ENCODE measurements at places on chromosomes 1 and 21.

DNA sequence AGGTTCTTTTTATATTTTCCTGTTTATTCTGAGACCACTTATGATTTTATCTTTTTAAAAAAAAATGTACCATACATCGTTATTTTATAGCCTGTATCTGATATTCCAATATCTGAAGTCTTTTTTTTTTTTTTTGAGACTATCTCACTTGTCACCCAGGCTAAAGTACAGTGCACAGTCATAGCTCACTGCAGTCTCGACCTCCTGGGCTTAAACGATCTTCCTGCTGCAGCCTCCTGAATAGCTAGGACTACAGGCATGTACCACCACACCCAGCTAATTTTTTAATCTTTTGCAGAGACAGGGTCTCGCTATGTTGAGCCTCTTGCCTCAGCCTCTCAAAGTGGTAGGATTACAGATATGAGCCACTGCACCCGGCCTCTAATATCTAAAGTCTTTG is 25.1 kb downstream of the BCAR3 start:
- H3K4me1 ChIP-seq, result no peaks in the 10 kb centered on the region
- no peak overlapping the region for H3K27ac ChIP-seq
- H3K4me3 ChIP-seq, result no peak overlapping the region
- H3K27me3 ChIP-seq, result no peaks in the 10 kb centered on the region
- no peaks in the 10 kb centered on the region for H3K36me3 ChIP-seq

- peak overlapping the region; percentile 50 for H3K27ac ChIP-seq
- no peaks in the 10 kb centered on the region for H3K27me3 ChIP-seq
- DNase-seq, result peak; percentile 73
- H3K4me3 ChIP-seq, result peak overlapping the region; percentile 93
These were observed 81.1 kb upstream of the AK4 start for GRCh38 chr1:65066766-65067490.

DNA sequence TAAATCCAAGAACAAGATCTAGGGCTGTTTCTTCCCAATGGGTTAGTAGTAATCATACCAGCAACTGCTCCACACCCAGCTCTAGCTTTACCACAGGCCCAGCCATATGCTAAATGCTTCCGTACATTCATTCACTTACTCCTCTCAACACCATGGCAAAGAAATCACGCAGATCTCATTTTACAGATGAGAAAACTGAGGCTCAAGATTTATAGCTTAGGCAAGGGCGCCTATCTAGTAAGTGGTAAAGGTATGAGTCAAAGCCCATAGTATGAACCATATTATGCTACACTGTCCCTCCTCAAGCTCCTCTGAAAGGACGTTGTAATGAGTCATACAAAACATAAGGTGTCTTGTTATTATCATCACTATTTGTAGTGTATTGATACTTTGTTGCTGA is 82.2 kb downstream of the NIBAN1 start:
- H3K27me3 ChIP-seq, result no peaks in the 10 kb centered on the region
- H3K36me3 ChIP-seq, result no peaks in the 10 kb centered on the region
- no peak for DNase-seq
- H3K27ac ChIP-seq, result no peak overlapping the region
- no peaks in the 10 kb centered on the region for H3K4me1 ChIP-seq

DNA sequence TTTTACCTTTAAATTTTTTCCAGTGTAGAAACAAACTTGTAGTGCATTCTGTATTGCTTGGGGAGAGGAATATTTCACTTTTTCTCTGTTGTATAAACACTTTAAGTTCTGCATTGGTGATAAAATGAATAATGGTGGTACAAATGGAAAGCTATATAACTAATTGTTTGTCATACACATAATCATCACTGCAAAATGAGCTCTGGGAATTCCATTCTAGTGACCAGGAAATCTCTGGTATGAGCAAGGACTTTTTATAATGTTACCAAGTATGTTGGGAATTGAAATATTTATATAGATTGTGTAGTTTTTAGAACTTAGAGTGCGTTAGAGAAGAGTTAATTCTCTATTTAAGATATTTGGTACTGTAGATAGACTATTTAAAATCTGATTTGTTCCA is 5.0 kb upstream of the FMN2 start:
- DNase-seq, result no peak
- H3K27ac ChIP-seq, result no peak overlapping the region
- H3K4me1 ChIP-seq, result peaks cover 4% of the 10 kb centered on the region
- H3K27me3 ChIP-seq, result peaks cover 11% of the 10 kb centered on the region
- no peaks in the 10 kb centered on the region for H3K36me3 ChIP-seq
- H3K4me3 ChIP-seq, result no peak overlapping the region

GRCh38 chr1:182237329-182237728 is 154.3 kb downstream of the GLUL start:
- no peak overlapping the region for H3K27ac ChIP-seq
- H3K4me3 ChIP-seq, result no peak overlapping the region
- DNase-seq, result no peak
- H3K27me3 ChIP-seq, result no peaks in the 10 kb centered on the region
- H3K4me1 ChIP-seq, result peaks cover 14% of the 10 kb centered on the region

DNA sequence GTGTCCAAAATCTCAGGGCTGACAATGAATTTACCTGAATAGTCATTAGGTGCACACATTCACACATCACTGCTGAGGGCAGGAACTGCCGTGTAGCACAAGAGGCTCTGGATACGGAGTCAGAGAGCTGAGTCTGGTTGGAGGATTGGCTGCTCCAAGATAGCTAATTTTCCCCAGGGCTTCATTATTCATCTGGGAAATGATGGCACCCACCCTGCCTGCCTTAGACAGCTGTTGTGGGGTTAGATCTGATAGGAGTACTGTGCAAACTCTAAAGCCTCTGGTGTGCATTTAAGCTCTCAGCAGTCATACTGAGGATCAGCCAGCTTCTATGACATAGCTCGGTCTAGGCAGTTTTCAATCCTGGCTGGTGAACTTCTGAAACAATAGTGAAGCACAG is 67.0 kb downstream of the LMX1A start:
- no peaks in the 10 kb centered on the region for H3K27me3 ChIP-seq
- no peak for DNase-seq
- H3K27ac ChIP-seq, result no peak overlapping the region
- no peaks in the 10 kb centered on the region for H3K36me3 ChIP-seq
- no peak overlapping the region for H3K4me3 ChIP-seq

- no peak overlapping the region for H3K4me3 ChIP-seq
- no peaks in the 10 kb centered on the region for H3K4me1 ChIP-seq
- H3K27me3 ChIP-seq, result no peaks in the 10 kb centered on the region
- no peaks in the 10 kb centered on the region for H3K36me3 ChIP-seq
- DNase-seq, result no peak
These were observed 68.7 kb downstream of the MAP10 start for GRCh38 chr1:232873931-232874330.

- no peak for DNase-seq
- no peaks in the 10 kb centered on the region for H3K36me3 ChIP-seq
- no peak overlapping the region for H3K4me3 ChIP-seq
These were observed 174.1 kb downstream of the ACTL8 start for GRCh38 chr1:17929224-17929623.

DNA sequence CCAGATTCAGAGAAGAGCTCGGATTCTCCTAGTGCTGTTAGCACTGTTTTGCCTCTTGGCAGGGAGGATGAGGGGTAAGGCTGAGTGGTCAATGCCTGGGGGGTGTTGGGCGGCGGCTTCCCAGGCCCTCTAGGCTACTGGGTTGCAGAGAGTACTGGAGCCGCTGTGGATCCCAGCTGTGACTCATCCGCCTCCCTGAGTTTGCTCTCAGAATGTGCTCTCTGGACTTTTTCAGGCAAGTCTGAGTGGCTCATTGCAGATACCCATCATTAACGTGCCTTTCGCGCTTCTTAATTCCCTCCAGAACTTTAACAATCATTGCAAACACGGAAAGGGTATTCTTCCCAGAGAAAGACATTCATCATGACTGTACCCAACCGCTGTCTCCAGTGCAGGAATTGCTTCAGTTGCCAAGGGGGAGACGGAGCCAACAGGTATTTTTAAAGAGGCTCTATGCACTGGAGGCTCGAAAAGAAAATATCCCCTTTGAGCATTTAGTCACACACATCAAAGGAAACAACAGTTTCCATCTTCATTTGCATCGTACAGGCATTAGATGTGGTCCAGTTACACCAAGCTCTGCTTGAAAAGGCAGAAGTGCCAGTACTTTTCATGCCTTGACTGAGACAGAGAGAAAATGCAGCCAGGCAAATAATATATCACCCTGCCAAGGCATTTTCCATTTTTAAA is 14.4 kb upstream of the CAMTA1 start:
- H3K4me3 ChIP-seq, result no peak overlapping the region
- no peaks in the 10 kb centered on the region for H3K36me3 ChIP-seq
- no peaks in the 10 kb centered on the region for H3K4me1 ChIP-seq
- no peaks in the 10 kb centered on the region for H3K27me3 ChIP-seq

GRCh38 chr1:22245726-22246125 is 102.8 kb upstream of the WNT4 start:
- H3K4me3 ChIP-seq, result no peak overlapping the region
- no peak for DNase-seq
- no peak overlapping the region for H3K27ac ChIP-seq
- H3K27me3 ChIP-seq, result peaks cover 22% of the 10 kb centered on the region
- no peaks in the 10 kb centered on the region for H3K4me1 ChIP-seq
- no peaks in the 10 kb centered on the region for H3K36me3 ChIP-seq

GRCh38 chr1:56904663-56905397 is 50.2 kb downstream of the C8A start:
- DNase-seq, result no peak
- H3K36me3 ChIP-seq, result no peaks in the 10 kb centered on the region
- no peaks in the 10 kb centered on the region for H3K27me3 ChIP-seq
- H3K27ac ChIP-seq, result no peak overlapping the region

GRCh38 chr1:62346886-62347285 is 27.7 kb upstream of the KANK4 start:
- no peaks in the 10 kb centered on the region for H3K27me3 ChIP-seq
- no peak overlapping the region for H3K4me3 ChIP-seq
- DNase-seq, result no peak
- no peak overlapping the region for H3K27ac ChIP-seq

GRCh38 chr1:19921310-19921709 is 2.1 kb downstream of the PLA2G2E start:
- no peak for DNase-seq
- no peaks in the 10 kb centered on the region for H3K27me3 ChIP-seq
- no peaks in the 10 kb centered on the region for H3K36me3 ChIP-seq
- no peaks in the 10 kb centered on the region for H3K4me1 ChIP-seq

- H3K4me1 ChIP-seq, result peaks cover 37% of the 10 kb centered on the region
- no peak overlapping the region for H3K4me3 ChIP-seq
- H3K27ac ChIP-seq, result no peak overlapping the region
- H3K36me3 ChIP-seq, result no peaks in the 10 kb centered on the region
These were observed 185.5 kb downstream of the ZNF281 start for GRCh38 chr1:200224315-200224714.

DNA sequence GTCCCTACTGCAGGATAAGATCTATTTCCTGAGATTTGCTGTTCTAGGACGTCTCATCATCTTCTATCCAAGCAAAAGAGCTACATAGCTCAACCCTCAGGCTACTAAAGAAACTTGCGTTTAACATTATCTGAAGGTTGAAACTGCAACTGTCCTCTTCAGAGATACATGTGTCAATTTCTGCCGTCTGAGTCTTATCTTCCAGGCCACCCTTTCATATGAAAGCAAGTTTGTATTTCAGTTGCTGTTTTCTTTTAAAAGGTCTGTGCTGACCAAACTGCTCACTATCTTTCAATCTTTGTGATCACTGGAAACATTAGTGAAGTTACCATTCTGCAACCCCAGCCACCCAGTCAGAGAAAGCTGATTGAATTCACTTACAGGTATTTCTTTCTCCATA is 108.6 kb upstream of the RAB3GAP2 start:
- H3K36me3 ChIP-seq, result no peaks in the 10 kb centered on the region
- no peaks in the 10 kb centered on the region for H3K27me3 ChIP-seq
- H3K4me1 ChIP-seq, result no peaks in the 10 kb centered on the region

DNA sequence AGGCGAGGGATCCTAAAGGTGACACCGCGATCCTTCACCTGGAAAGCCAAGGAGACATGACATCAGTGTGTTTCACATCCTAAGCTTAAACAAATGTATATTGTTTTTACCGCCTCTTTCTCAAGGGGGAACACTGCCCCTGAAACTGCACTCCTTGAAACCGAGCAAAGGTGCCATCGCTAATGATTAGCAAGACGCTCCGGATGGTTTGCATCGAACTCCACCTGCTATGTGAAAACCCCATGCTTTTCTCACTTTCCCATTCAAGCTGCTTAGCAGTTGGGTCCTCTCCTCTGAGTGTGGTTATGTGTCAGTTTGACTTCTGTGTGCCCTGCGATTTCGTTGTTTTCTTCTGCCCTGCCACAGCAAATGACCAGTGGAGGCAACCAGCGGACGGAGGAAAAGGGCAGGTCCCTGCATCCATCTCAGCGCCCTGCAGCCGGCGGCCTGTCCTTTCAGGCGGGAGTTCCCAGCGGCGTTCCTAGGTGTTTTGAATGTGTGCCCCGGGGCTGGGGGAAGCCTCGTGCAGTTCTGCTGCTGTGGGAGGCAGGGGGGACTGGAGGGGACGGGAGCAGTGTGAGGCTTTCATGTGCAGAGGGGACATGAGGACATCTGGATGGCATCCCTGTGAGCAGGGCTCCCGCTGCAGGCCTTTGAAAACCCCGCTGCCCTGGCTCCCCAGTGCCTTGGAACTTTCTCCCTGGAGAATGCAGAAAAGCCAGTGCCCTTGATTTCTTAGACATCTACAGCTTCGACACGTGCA is 16.1 kb downstream of the ZBTB18 start:
- H3K27me3 ChIP-seq, result no peaks in the 10 kb centered on the region
- no peaks in the 10 kb centered on the region for H3K4me1 ChIP-seq
- H3K36me3 ChIP-seq, result no peaks in the 10 kb centered on the region
- no peak for DNase-seq
- H3K27ac ChIP-seq, result no peak overlapping the region

- H3K4me3 ChIP-seq, result no peak overlapping the region
- no peak overlapping the region for H3K27ac ChIP-seq
- H3K36me3 ChIP-seq, result no peaks in the 10 kb centered on the region
- no peak for DNase-seq
These were observed 44.3 kb upstream of the ADARB1 start for GRCh38 chr21:45029948-45030681.

DNA sequence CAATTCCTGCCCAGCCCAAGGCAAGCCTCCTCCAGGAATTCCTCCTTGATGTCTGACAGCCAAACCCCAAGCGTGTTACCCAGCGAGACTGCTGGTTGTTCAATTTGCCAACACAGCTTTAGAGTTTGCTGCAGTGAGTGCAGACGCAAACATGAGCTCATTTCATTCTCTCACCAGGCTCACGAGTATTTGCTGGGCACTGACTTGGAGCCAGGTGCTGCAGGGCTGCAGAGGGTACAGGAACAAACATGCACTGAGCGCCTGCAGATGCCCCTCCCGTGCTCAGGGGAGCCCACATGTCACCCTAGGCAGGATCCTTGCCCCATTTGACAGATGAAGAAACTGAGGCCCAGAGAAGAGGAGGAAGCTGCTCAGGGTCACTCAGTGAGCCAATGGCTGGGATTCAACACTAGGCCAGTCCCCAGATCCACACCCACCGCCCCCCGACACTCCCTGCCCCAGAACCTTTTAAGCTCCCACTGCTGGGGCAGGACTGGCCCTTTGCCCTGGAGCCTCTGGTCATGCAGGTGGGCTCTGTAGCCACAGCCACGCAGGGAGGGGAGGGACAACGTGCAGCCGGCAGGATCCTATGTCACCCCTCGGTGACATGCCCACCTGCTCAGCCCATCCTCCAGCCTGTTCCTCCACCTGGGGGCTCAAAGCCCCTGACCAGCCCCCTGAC is 363.7 kb downstream of the MATN1 start:
- no peak overlapping the region for H3K27ac ChIP-seq
- no peak for DNase-seq
- H3K4me3 ChIP-seq, result no peak overlapping the region
- H3K27me3 ChIP-seq, result no peaks in the 10 kb centered on the region
- no peaks in the 10 kb centered on the region for H3K36me3 ChIP-seq
- no peaks in the 10 kb centered on the region for H3K4me1 ChIP-seq

- no peaks in the 10 kb centered on the region for H3K27me3 ChIP-seq
- DNase-seq, result no peak
- H3K36me3 ChIP-seq, result no peaks in the 10 kb centered on the region
- no peak overlapping the region for H3K27ac ChIP-seq
These were observed 1151.7 kb upstream of the ADGRL4 start for GRCh38 chr1:80158266-80158665.
